Right lobe of liver (tissue), 6 donors: ENCODE measurements at places on chromosomes 2 and 18. TPM values are rescaled to one million over a fixed set of nuclear protein-coding genes. Genes with fewer than 3 reads are reported as not detected.

The POTEI gene
- total RNA-seq: not detected

The NCKAP1 gene
- 43.9 TPM for total RNA-seq

The ABHD1 gene
- 1.3 TPM for total RNA-seq

The POTEJ gene
- not detected for total RNA-seq

The ARL4C gene
- 1.4 TPM for total RNA-seq

The ALPG gene
- total RNA-seq: not detected

The PMAIP1 gene
- 0.55 TPM for total RNA-seq

- no peak for DNase-seq
Measured at GRCh38 chr2:102975996-102976975, 214.5 kb downstream of the TMEM182 start.

GRCh38 chr2:130251873-130252620 is 53.8 kb upstream of the TUBA3E start:
- DNase-seq: no peak

- no peak for DNase-seq
Measured at GRCh38 chr2:169776252-169776761, 22.4 kb upstream of the SSB start.

GRCh38 chr2:210157526-210157925 is 13.7 kb downstream of the KANSL1L start:
- DNase-seq: no peak

DNA sequence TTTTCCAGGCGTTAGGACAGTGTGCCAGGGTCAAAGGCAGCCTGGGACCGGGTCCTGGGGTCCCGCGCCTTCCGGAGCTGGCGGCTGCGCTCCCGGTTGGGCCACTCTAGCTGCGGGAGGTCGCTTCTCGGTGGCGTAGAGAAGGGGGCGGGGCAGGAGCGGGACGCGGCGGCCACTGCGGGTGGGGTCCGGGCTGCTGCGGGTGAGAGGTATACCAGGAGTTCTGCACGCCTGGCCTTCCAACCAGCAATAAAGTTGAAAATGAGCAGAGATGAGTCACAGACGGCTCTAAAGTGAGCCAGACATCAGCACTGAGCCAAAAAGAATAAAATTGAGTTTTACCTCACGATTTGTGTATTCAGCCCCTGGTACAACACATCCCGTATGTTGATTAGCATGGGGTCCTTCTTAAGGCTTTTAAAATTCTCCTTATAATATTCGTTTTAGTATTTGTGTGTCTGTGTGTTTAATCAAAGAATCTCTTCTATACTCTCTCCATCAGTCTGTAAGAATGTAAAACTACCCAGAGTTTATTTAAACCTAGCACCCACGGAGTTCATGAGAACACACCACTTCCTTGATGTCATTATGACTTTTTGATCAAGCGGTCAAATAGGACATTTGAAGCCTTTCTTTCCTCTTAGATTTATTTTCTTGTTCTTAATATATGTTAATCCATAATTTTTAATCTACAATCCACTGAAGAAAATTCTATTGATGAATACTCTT is at the start of gene C1GALT1C1L:
Gene C1GALT1C1L, minus strand, starts transcription at position 108 of the 729 bp plus-strand sequence. Its CDS starts 107 bp downstream, at position 1.
- no peak for DNase-seq

GRCh38 chr2:200618590-200619021 is 32.8 kb downstream of the AOX1 start:
- no peak for DNase-seq

DNA sequence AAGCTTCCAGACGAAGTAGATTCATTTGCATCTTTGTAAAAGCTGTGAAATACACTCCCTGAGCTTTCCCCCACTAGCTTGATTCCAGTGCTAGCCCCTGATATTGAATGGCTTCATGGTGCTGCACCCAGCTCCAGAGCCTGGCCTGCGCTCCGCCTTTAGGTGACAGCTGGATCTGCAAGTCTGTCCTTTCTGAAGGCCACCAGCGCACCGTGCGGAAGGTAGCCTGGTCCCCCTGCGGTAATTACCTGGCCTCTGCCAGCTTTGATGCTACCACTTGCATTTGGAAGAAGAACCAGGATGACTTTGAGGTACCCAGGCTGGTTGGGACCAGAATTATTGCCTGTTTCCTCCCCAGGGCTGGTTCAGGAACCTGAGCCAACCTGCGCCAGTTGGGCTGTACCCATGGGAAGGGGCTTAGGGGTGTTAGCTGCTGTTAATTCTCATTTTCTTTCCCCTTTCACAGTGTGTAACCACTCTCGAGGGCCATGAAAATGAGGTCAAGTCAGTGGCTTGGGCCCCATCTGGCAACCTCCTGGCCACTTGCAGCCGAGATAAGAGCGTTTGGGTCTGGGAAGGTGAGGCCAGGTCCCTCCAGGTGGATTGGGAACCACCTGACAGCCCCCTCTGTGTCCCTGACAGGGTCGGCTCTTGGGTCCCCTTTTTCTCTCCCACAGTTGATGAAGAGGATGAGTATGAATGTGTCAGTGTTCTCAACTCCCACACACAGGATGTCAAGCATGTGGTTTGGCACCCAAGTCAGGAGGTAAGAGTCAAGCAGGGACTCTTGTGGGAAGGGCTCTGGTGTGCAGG is 1.3 kb downstream of the CIAO1 start:
- no peak for DNase-seq

DNA sequence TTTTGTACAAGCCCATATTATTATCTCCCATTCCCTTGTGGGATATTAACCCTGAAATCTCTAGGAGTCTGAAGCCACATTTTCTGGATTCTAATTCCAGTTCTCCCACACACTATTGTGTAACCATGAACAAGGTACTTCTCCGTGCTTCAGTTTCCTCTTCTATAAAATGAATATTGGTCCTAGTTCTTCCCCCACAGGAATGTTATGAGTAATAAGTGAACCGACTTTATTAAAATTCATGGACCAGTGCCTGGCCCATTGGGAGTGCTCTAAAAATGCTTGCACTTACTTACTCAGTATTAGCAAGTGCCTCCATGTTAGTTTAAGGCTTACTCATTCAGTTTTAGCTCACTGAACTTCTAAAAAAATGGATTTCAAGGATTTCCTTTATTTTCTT is 1.4 kb upstream of the ACMSD start:
- DNase-seq: no peak

DNA sequence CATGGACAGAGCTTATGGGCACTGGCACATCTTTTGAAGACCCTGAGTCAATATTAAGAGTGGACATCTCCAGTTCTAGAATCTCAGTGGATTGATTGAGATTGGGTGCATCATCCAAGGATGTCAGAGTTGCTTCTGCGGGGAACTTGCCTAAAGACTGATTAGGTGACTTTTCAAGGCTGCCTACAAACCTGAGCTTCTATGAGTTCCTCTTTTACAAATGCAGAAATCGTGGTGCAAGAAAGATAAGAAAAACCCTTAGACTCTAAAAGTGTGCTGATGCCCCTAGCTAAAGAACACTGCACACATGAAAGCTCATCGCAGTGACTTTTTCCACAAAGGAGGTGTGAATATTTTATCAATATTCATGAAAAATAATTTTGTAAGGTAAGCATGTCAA is 86.8 kb upstream of the NEDD4L start:
- DNase-seq: no peak

GRCh38 chr2:150421126-150421651 is 66.3 kb downstream of the RND3 start:
- DNase-seq: no peak

DNA sequence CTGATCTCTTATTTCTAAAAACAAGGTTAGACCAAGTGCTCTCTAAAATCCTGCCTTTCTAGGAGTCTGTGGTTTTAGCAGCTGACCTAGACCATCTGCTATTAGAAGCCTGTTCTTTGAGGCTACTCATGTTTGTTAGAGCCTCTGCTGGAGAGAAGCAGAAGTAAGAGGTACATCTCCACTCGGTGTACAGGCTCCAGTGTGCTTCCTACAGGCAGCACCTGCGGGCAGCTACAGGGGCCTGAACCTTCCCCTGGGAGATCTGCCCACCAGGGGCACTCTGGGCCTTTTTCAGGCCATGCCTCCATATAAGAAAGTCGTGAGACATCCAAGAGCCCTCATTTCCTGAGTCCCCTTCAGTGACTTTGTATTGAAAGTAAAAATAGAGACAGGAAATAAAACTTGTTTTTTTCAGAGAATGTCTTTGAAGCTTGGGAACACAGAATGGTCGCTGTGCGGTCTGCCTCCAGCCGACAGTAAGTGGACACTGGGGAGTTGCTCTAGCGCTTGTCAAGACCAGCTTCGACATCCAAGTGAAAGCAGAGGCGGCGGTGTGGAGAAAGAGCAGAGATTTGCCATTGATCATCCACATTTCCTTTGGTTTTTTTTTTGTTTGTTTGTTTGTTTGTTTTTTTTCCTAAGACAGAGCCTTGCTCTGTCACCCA is 31.7 kb downstream of the ONECUT2 start:
- no peak for DNase-seq

GRCh38 chr18:46291149-46291548 is 187.0 kb downstream of the HAUS1 start:
- DNase-seq: no peak
